ENCODE measurements at places on chromosomes 3 and 15.

DNA sequence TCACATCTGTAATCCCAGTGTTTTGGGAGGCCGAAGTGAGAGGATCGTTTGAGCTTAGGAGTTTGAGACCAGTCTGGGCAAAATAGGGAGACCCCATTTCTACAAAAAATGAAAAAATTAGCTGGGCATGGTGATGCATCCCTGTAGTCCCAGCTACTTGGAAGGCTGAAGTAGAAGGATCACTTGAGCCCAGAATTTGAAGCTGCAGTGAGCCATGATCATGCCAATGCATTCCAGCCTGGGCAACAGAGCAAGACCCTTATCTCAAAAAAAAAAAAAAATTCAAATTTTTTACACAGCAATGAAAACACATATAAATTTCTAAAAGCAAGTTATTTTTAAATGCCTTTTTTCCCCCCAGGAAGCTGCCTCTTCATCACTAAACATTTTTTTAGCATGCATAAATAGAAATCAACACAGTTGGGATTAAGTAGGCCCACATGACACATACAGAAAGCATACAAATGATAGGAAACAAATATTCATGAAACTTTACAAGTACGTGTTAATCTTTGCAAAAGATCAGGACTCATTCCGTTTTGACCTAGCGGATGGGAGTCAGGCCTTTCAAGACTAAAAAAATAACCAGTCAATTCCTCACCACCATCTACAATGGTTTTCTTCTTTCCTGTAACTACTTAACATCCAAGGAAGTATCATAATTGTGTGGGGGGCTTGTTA is 45.6 kb upstream of the IGDCC4 start:
- no peak for DNase-seq

DNA sequence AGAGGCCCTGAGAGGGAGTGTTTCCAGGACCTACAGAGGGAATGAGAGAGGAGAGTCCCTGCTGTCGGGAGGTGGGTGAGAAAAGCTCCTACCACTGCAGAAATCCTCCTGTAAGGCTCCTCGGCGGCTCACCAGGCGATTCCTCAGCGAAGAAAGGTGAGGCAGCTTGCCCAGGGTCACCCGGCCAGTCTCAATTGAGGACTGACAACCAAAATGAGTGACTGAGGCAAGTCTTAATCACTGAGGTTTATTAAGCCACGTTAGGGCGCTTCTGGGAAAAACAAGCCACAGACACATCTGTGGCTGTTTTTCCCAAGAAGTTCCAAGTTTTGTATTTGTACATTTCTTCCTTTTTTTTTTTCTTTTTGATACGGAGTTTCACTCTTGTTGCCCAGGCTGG is 48.5 kb downstream of the ZDHHC19 start:
- DNase-seq = no peak

- no peak for DNase-seq
These were observed 39.3 kb downstream of the PLD1 start for GRCh38 chr3:171770689-171771620.

- no peak for DNase-seq
These were observed 145.2 kb downstream of the DOCK3 start for GRCh38 chr3:50819882-50820281.

- DNase-seq = no peak
These were observed 110.7 kb downstream of the RSRC1 start for GRCh38 chr3:158220575-158220974.

DNA sequence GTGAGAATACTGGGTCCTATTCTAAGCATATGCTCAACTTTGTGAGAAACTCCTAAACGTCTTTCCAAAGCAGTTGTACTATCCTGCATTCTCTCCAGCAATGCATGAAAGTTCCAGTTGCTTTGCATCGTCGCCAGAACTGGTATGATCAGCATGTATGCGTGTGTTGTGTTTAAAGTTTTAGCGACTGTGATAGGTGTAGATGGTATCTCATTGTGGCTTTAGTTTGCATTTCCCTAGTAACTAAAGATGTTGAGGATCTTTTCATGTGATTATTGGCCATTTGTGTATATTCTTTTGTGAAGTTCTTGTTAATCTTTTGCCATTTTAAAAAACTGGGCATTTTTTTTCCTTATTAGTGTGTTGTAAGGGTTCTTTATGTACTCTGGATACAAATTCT is 115.1 kb downstream of the SPATA16 start:
- no peak for DNase-seq

GRCh38 chr3:119161240-119161639 is 12.2 kb upstream of the UPK1B start:
- no peak for DNase-seq

GRCh38 chr3:45546716-45547701 is 47.5 kb upstream of the LIMD1 start:
- DNase-seq = no peak
